Activated T-helper 1 cell treated with Interleukin-2 at 50 U/mL for 16 hours (primary cell): ENCODE measurements at places on chromosomes 1 and 21.

GRCh38 chr1:218778257-218779126, 395.2 kb upstream of the LYPLAL1 start:
- DNase-seq = no peak

DNA sequence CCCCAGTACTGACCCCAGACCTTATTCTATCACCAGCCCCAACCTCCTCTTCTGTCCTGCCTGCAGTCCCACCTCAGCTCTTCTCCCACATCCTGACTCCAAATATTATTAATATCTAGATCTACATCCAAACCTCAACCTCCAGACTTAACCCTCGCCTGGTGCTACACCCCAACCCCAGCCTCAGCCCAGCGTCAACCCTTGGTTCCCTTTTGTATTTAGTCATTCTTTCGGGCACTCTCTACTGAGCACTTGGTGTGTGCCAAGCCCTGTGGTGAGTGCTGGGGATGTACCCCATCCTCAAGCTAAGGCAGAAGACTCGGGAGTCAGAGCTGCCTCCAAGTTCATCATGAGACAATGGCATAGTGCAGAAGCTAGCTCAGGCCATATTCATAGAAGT, 1.1 kb downstream of the SHISAL2A start:
- DNase-seq = no peak

- DNase-seq = no peak
Measured at GRCh38 chr21:44526096-44526997, 13.6 kb downstream of the KRTAP10-1 start.

GRCh38 chr1:189606795-189607476, 870.7 kb downstream of the BRINP3 start:
- DNase-seq = no peak

- DNase-seq = no peak
Measured at GRCh38 chr1:167345386-167345733, 124.7 kb downstream of the POU2F1 start.

GRCh38 chr1:86756062-86756406, 51.7 kb downstream of the SH3GLB1 start:
- DNase-seq = no peak

- DNase-seq = no peak
Measured at GRCh38 chr21:25903607-25904006, 168.8 kb downstream of the GABPA start.

DNA sequence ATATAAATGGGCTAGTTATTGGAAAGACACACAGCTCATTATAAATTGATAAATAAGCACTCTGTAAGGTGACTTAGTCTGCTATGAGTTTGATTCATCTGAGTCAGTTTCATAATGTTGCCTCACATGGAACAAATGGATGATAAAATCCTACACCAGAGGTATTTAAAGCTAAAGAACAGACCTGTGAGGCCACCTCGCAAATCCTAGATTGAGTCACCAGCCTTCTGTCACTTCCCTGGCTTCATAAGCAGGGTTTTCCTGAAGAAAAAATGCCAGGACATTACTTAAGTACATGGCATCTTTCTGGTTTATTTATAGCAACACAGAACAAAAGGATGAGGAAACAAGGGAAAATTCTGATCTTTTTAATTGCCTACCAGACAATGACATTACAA, 18.4 kb downstream of the CD2 start:
- DNase-seq = no peak

- DNase-seq = no peak
Measured at GRCh38 chr1:38563942-38564735, 295.4 kb downstream of the RRAGC start.

GRCh38 chr1:207968521-207969009, 57.6 kb upstream of the CD34 start:
- DNase-seq = no peak
